DMS53 (cell line): ENCODE measurements at places on chromosomes 3 and 15.
A peak's percentile ranks its signal among the peaks of the same experiment; 100 is the strongest.

DNA sequence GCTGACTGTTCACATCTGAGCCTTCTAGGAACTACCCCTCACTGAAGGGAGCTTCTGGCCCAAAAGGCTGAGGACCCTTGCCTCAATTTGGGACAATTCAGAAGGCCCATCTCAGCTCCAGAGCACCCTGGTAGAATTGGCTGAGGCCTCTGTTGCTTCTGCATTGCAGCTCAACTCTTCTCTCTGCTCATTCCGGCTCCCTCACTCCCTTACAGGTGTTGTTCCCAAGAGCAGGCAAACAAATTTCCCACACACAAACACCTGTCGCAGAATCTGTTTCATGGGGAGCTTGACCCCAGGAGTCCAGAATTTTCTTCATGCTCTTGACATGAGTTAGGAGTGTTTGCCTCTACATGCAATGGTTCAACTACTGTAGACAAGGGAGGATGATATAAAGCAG, 78.7 kb downstream of the CRYGS start:
- no peak for DNase-seq

DNA sequence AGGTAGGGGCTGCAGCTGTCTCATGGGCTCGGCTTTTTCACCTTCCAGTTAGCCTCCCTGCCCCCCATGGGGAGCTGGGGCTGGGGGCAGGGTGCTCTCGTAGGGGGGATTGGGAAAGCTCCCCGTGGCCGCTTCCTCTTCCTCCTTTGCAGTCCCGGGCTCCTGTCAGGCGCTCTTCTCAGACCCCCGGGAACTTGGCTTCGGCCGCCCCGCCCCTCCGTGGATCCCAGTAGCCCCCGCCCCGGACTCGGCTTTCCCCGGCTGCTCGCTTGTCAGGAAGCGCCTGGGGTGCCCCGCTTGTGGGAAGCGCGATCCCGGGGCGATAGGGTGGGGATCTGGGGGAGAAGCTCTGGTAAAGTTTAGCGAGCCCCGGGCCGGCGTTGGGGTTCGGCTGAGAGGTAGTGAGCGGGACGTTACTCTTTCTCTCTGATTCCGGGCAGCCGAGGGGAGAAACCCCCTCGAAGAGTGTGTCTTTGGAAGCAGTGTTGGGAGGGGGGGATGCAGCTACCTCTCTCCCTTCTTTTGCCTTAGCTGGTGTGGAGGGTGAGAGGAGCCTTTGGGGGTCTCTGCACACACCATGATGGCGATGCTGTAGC, 611 bp downstream of the PIAS1 start:
- DNase-seq, result peak; percentile 55

GRCh38 chr15:70159713-70160009, 61.9 kb upstream of the TLE3 start:
- DNase-seq, result peak; percentile 69

GRCh38 chr15:81807186-81807585, 238.6 kb downstream of the MEX3B start:
- DNase-seq, result no peak

DNA sequence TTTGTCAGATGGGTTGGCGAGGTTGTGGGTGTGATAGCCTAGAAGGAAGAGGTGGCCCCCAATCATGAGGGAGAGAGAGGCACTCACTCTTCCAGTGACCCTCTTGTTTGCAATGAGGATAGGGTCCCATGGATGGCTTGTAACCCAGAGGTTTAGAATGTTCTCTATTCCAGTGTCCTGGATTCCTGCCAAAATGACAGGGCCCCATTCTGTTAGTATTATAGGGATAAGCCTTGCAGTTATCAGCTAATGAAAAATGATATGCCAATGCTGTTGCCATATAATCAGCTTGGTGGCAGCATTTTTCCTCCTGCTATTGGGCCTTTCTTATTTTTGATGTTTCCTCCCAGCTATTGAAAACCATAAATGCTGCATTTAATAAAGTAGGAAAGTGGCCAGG, 23.3 kb upstream of the SENP7 start:
- no peak for DNase-seq

DNA sequence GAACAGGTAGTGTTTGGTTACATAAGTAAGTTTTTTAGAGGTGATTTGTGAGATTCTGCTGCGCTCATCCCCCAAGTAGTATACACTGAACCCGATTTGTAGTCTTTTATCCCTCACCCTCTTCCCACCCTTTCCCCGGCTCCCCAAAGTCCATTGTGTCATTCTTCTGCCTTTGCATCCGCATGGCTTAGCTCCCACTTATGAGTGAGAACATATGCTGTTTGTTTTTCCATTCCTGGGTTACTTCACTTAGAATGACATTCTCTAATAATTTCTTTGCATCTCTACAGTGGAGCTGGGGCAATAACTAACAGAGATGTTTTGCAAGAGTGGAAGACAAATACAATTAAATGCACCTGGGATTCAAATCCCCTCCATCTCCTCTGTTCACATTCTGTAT, 93.2 kb downstream of the TP63 start:
- no peak for DNase-seq

DNA sequence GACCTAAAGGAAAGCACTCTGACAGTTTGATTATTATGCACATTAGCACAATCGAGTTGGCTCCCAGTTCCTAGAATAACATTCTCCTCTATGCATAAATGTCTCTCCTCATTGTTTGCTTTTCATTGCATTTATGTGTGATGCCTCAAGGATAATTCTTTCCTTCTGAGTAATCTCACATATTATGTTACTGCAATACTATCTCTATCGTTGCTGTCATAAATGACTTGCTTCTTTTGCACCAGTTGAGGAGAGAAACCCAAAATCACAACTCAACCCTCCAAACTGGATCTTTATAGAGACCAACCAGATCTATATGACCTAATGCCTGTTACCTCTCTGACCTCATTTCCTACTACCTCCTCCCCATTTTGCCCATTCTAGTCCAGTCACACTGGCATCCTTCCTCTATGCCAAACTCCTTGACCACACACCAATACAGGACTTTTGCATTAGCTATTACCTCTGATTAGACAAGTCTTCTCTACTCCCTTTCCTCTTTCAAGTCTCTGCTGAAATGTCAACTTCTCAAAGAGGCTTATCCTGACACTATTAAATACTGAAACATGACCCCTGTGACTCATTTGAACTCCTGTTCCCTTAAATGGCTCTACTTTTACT, 1026.0 kb downstream of the TUSC7 start:
- DNase-seq, result peak; percentile 17

DNA sequence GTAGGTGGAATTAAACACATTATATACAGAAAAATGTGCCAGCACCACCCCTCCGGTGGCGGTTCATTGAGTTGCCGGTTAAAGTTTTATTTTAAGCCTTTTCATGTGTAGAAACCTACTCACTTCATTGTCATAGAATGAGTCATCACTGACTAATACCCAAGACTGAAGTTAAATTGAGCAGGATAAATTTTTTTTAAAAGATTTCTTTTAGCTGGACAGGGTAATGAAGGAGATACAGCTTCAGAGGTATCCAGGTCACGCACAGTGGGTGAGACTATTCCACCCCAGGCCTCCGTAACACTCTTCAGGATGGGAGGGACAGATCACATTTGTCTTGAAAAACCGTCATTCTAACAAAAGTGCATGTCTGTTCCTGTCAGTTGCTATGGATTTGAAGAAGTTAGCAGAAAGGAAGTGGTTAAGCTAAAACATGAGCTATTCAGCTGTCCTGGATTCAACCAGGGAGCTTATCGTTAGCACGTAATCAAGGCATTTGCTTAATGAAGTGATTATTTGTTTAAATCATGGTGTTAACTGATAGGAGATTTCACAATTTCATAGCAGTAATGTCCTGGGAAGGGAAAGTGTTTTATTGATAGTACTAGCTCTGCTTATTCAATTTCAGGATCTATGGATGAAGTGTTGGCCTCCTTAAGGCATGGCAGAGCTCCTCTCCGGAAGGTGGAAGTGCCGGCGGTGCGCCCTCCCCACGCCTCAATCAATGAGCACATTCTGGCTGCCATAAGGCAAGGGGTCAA, 23.4 kb downstream of the WHAMM start:
- DNase-seq, result peak; percentile 26

- peak; percentile 86 for DNase-seq
These were observed 4.1 kb downstream of the RCN2 start for GRCh38 chr15:76935620-76936019.

GRCh38 chr15:50718700-50719125, 32.1 kb upstream of the TRPM7 start:
- peak; percentile 13 for DNase-seq

DNA sequence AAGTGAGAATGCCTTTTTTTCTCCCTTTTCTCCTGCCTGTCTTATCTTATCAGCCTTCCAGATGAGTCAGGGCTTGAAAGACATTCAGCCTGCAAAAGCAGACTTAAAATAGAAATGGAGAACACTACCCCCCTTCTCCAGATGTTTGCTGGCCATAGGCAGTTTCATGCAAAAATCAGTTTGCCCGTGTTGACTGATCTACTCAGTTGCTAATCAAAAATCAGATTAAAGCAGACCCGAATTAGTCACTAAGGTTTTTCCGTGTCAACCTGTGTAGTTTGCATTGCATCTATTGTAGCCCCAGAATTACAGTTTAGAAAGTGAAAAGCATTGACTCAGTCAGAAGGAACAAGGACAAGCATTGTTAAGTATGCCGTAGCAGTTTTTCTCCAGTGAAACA, 56.2 kb downstream of the IL5RA start:
- DNase-seq, result no peak

DNA sequence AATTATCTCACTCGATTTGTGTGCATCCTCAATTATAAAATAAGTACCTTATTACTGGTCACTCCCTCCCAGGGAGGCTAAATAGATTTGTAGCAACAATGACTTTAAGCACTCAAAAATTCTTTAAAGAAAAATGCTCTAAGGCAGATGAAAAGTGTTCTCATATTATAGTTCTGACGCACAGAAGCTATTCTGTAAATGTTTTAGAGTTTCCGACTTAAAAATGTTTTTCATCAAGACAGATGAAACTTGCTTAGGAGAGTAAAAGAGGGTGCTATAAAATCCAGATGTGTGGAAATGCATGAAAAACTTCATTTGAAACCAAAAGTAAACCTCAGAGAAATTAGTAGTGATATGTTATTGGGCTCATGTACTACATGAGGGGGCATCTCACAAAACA, 398.4 kb upstream of the KCNMB2 start:
- DNase-seq, result no peak

DNA sequence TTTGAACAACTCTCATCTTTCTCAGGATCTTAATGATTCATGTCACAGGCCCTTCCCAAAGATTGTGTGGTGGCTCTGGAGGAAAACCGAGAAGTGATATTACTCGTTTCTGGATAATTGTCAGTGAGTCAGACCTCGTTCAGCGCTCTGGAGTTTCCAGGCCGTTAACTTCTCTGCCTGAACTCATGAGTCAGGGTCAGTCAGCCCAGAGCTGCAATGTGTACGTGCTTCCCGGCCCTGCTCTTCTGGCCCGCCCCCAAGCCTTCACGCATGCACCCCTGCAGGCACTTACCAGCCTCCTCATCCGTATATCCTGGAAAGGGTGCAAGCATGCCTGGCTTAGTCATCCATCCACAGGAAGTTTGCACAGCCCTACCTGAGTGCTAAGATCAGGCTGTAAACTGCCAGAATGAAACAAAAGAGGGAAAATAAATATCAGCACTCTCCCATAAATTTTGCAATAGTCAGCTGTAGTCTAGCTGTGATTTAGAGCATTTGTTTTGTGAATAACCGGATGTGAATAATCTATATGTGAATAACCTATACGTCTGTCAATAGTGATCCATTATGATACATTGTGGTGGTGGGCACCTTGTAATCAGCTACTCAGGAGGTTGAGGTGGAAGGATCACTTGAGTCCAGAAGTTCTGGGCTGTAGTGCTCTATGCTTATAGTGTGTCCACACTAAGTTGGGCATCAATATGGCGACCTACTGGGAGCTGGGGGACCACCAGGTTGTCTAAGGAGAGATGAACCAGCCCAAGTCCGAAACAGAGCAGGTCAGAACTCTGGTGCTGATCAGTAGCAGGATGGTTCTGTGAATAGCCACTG, 35.3 kb upstream of the SEMA4B start:
- DNase-seq, result peak; percentile 99

GRCh38 chr3:45993421-45994027, 2.1 kb downstream of the FYCO1 start:
- DNase-seq, result no peak

GRCh38 chr3:87069971-87070370, 79.0 kb upstream of the VGLL3 start:
- no peak for DNase-seq

- DNase-seq, result no peak
These were observed 82.0 kb downstream of the TFRC start for GRCh38 chr3:195999896-196000295.
